GM12878 (cell line): ENCODE measurements at places on chromosomes 2 and 18. TPM values are rescaled to one million over a fixed set of nuclear protein-coding genes. Genes with fewer than 3 reads are reported as not detected.

Gene M1AP
- total RNA-seq, result not detected in 2 replicates

Gene PLA2R1
- total RNA-seq, result 0.05 TPM in 1 of 2 replicates, not detected in the other

Gene SLC5A7
- not detected in 2 replicates for total RNA-seq

- no peak overlapping the region for H3K27ac ChIP-seq
- no peaks in the 10 kb centered on the region for H3K4me1 ChIP-seq
- H3K36me3 ChIP-seq, result no peaks in the 10 kb centered on the region
- no peaks in the 10 kb centered on the region; the same call in 1 of the 2 replicates for H3K27me3 ChIP-seq
- DNase-seq, result no peak
Measured at GRCh38 chr18:57276829-57277228, 75.5 kb upstream of the ST8SIA3 start.

GRCh38 chr2:21001988-21002813, 41.7 kb downstream of the APOB start:
- H3K27me3 ChIP-seq, result 0 out of 2 replicates have a peak, but pooled peaks cover 2% of the 10 kb centered on the region
- H3K4me1 ChIP-seq, result no peaks in the 10 kb centered on the region
- no peak overlapping the region for H3K27ac ChIP-seq

DNA sequence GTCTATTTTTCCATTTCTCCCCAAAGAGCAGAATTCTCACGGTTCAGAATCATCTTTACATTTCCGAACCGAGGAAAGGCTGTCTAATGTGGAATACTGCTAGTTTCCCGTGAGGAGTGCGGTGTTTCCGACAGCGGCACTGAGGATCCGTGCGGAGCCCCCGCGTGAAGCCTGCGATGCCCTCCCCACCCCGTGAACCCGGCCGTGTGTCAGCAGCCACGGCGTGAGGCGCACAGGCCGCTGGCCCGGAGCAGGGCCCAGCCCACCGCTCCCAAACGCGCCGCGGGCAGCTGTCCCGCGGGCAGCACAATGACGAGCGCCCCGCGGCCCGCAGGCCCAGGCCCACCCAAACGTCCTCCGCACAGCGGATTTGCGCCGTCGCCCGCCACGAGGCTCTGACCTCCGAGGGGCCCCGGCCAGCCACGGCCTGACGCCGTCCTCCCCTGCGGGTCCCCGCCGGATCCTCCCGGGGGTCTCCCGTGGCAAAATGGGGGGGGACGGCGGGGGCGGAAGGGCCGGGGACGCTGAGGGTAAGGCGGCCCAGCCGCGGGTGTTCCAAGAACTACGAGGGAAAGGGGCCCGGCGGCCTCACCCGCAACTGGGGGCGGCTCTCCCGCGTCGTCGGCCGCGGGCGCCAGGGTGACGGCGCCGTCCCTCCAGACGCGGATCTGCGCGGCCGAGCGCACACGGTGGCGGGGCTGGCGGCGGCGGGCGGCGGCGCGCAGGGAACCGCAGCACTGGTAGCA, 796 bp downstream of the SPIRE1 start:
- no peaks in the 10 kb centered on the region for H3K4me1 ChIP-seq
- no peak for DNase-seq
- peak overlapping the region; percentile 53; the same call in 1 of the 2 replicates for H3K4me3 ChIP-seq

GRCh38 chr2:14978845-14979244, 346.3 kb downstream of the LRATD1 start:
- DNase-seq, result no peak
- H3K4me3 ChIP-seq, result no peak overlapping the region
- no peaks in the 10 kb centered on the region for H3K36me3 ChIP-seq
- H3K27me3 ChIP-seq, result no peaks in the 10 kb centered on the region
- H3K27ac ChIP-seq, result no peak overlapping the region

- no peak overlapping the region for H3K27ac ChIP-seq
- no peaks in the 10 kb centered on the region for H3K36me3 ChIP-seq
- no peaks in the 10 kb centered on the region for H3K4me1 ChIP-seq
- no peaks in the 10 kb centered on the region for H3K27me3 ChIP-seq
- no peak for DNase-seq
Measured at GRCh38 chr2:127169066-127169660, 50.9 kb downstream of the CYP27C1 start.
